Skin of body (tissue), 3 donors: ENCODE measurements at places on chromosomes 4 and X.

GRCh38 chrX:100447655-100448397, 37.8 kb upstream of the PCDH19 start:
- peak; percentile 13 for DNase-seq

DNA sequence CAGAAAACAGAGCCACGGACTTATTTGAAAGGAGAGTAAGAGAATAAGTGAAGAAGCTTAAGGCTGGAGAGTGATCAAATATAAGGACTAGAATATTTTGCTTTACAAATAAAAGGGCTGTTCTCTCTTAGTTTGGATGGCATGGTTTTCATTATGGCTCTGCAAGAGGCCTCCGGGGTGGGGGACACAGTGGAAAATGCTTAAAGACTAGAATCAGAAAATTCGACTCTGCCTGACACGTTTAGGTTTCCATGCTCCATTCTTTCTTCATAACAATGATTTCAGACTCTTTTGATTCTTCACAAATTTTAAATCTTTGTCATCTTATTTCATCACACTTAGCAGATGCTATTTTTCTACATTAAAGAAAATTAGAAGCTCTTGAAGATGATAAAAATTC, 632.4 kb upstream of the BOD1L1 start:
- no peak for DNase-seq

GRCh38 chrX:1207496-1208025, 4.9 kb downstream of the CRLF2 start:
- DNase-seq, result no peak

- no peak for DNase-seq
Measured at GRCh38 chr4:166827167-166827566, 407.1 kb downstream of the SPOCK3 start.

DNA sequence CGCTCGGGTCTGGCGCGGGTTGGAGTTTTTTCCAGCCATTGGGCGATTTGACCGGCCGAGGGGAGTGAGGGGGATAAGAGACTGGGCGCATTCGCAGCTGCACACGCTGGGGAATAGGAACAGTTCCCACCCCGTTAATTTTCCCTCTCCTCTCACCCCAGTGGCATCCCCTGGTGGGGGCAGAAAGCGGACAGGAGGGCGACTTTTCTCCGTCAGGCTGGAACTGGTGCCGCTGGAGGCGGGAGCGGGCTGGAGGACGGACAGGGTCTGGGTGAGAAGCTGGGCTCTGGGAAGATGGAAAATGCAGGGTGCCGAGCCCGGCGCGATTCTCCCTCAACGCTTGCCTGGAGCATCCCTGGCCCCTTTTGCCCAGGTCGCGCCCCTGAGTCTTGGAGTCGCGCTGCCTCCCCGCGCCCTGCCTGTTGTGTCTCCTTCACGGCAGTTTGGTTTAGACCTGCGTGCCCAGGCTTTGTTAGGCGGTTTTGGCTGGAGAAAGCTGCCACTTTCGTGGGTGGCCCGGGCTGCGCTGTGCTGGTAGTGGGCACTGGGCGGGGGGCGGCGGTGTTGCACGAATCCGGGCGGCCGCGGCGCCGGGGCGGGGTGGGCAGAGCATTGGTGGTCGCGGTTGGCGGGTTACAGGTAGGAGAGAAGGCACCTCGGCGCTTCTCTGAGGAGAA, 2.0 kb downstream of the ADGRL3 start:
- DNase-seq, result no peak

GRCh38 chr4:5980436-5981155, 37.6 kb downstream of the C4orf50 start:
- no peak for DNase-seq

GRCh38 chrX:154374313-154375155, at the start of gene FLNA:
Gene FLNA (minus strand): TSS chrX:154374634. CDS start chrX:154371245, 3,389 bp downstream.
- no peak for DNase-seq

GRCh38 chrX:112473654-112474053, 206.1 kb downstream of the LHFPL1 start:
- DNase-seq, result no peak
